T-helper 22 cell (primary cell): ENCODE measurements at places on chromosomes 7 and 10.
A peak's percentile ranks its signal among the peaks of the same experiment; 100 is the strongest.

DNA sequence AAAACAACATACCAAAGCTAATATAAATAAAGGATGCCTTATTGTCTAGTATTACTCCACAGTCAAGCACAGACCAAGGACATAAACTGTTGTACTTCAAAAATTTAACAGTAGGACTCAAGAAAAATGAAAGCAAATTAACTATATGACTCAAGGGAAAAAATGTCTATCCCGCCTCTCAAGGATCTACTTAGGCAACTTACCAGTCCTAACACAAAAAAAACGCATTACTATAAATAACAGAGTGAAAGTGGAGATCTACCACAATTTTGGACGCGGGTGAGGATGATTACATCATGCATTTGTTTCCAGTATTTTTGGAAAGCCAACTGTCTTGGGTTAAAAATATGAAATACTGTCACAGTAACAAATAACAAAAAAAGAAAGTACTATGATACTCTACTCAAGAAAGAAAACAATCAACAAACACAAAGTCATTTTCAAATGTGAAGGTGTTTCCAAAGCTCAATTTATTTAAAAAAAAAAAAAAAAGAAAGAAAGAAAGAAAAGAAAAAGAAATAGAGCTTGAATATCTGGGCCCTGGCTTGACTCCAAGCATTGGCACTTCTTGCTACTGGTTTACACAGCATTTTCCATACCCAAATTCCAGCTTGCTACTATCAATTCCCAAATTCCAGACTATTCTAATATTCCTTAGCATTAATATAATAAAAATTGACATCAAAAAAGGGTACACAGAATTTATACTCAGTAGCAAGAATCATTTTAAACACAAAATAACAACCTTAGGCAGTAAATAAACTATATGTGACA lies 99.4 kb downstream of the RSU1 start:
- no peak for DNase-seq

DNA sequence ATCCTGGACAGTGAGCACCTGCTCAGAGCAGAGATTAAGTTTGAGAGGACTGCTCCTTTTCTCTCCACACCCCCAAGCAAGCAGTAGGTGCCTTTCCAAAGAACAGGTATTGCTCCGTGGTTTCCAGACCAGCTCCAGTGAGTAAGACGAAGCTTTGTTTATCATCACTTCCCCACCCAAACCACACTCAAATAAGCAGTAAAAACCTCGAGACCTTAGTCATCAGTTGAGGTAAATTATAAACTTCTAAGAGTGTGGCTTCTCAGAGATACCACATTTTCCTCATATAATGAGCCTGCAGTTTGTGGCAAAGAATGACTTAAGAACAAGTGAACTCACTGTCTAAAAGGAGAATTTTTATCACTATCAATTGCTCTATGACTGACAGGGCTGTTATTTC lies 50.0 kb upstream of the GRB10 start:
- no peak for DNase-seq

- peak; percentile 32 for DNase-seq
These were observed at the start of gene SH2B2 for GRCh38 chr7:102286237-102287110. Gene SH2B2 (plus strand): TSS chr7:102286868. CDS start chr7:102300551, 13,683 bp downstream.

GRCh38 chr10:24773939-24774589 lies 50.4 kb upstream of the ARHGAP21 start:
- no peak for DNase-seq

DNA sequence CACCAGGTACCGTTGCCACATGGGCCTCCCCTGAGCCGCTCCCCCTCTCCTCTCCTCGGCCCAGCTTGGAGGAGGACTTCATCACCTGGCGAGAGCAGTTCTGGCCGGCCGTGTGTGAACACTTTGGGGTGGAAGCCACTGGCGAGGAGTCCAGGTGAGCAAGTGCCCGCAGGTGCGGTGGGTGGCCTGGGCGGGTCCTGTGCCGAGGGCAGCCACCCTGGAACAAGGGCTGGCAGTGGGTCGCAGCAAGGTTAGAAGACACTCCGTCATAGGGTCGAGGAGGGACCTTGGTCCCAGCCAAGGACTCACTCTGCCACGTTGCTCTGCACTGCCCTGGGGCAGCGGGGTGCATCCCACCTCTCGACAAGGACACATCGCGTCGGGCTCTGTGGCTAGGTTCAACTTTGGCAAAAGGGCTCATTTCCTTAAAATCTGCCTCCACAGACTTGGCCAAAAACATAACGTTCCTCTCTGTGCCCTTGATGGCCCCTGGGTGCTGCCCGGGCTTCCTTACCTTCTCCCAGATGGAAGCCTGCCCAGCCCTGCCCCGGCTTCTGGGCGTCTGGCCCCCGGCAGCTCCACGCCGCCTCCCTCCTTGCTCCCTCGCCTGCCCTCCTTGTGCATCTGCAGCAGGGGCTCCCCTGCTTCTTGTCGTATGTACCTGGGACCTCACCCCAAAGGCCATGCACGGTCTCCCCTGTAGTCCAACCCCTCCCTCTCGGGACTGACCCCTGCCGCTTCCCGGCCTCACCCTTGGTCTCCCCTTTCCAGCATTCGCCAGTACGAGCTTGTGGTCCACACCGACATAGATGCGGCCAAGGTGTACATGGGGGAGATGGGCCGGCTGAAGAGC lies 12.7 kb downstream of the TMEM120A start:
- no peak for DNase-seq
